ENCODE measurements at places on chromosomes 6 and 20.

GRCh38 chr6:18439581-18439980 lies 52.4 kb downstream of the RNF144B start:
- DNase-seq = no peak

- DNase-seq = no peak
These were observed 15.6 kb upstream of the NOL4L start for GRCh38 chr20:32600681-32601237.

DNA sequence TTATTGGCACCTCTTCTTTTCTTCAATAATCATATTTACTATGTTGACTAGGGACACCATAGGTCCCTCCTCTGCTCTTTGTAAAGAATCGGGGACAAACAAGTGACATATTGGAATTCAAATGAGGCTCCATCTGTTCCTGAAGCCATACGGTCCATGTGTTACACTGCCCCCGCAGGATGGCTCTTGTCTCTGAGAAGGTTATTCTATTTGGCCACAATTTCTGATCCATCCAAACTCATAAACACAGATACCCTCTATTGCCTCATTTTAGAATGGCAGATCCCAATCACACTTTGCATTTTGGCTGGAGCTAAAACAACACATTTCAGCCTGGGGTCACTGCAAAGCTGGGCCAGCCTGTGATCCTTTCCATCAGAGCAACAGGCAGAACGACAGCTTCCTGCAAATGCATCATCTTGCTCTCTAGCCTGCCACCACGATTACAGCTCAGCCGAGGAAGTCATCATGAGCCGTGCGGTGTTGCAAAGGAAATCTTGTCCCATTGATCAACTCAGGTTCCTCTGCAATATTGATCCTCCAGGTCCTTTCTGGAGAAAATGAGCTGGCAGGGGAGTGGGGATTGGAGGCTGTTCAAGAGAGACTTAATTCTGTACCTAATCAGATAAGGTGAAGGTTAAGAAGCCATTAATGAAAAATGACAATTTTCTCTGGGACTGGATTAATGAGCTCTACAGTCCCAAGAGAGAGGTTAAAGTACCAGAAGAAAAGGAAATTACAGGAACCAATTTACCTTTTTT lies 73.1 kb downstream of the AGPAT4 start:
- no peak for DNase-seq

GRCh38 chr6:74356391-74356790 lies 660.4 kb downstream of the CD109 start:
- DNase-seq = no peak

DNA sequence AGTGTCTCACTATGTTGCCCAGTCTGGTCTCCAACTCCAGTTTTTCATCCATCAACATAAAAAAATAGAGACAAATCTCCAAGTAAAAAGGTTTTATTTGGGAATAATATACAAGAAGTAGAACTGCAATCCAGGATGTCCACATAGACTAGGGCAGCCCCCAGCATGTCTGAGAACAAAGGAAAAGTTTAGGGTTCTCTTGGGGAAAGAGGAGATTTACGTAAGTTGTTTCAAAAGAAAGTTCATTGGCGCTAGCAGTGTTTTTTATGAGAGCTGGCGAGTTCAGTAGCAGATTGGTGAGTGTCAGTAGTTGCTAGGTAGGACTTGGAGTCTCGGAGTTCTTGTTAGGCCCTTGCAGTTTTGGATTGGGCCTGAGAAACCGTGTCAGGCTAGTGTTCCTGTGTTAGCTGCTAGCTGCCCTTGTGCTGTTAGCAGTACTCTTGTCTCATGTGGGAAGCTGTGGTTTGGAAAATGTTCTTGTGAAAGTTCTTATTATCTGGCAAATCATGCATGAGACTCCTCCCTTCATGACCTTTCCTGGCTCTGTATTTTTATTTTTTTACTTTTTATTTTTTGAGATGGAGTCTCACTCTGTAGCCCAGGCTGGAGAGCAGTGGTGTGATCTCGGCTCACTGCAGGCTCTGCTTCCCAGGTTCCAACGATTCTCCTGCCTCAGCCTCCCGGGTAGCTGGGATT lies 24.7 kb downstream of the TTLL9 start:
- no peak for DNase-seq

DNA sequence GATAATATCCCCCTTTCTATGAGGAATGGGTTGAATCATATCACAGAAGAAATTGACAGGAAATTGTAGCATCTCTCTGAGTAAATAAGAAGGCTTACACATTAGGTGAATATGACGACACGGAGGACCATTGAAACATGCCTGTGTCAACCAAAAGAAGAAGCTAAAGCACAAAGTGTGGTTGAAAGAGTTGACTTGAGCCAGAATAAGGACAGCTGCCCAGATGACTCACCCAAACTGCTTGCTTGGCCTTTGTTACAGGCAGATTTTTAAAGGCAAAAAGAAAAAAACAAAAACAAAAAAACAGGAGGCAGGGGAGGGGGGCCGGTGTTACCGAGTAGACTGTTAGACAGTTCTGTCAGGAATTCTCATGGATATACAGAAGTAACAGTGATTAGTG lies 129.8 kb upstream of the EDN1 start:
- no peak for DNase-seq

Measured in CD4-positive, CD25-positive, alpha-beta regulatory T cell (primary cell).